ENCODE measurements at places on chromosomes 5 and 9.

DNA sequence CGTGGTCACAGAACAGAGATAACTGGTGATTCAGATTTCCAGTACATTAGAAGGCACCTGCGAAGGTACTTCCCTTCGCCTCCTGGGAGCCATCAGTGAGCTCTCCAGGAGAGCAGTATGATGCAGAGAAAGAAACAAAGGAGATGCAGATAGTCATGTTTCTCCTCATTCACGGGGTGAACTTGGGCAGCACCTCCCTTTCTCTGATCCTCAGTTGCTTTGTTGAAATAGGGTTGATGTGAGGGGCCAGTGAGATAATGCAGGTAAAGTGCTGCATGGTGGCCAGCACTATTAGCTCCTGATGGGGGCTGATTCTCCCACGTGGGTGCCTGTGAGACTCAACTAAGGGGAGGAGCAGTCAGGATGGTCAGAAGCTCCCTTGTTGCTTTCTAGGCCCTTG, 46.6 kb upstream of the ZNF169 start:
- no peak for DNase-seq

- DNase-seq, result no peak
Measured at GRCh38 chr9:89494199-89494598, 3.7 kb downstream of the SEMA4D start.

DNA sequence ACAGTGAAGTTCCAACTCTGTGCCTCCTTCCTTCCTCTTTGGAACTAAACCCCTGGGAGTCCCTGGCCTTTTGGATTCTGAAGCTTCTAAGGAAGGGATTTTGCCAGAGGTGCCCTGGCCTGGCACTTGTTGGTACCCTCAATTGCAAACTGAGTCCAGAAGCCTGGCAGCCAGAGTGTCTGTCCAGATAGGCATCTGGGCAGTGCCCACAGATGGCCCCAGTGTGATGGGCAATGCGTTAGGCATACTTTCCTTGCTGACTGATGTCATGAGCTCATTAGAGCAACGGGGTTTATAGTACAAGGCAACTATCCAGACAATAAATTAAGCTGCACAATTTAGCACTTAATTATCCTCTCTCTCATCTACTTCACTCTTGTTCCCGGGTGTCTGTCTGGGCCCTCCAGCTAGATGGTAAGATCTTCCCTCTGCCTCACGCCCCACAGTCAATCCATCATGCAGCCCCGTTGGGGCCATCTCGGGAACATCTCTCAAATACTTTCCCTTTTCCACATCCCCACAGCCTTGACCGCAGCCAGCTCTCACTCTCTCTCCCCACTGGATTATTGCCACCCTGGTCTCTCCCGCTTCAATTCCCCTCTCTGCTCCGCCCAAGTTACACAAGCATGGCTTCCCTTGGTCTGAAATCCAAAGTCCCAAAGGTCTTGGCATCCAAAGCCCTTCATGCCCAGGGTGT, 157.5 kb upstream of the SMIM23 start:
- no peak for DNase-seq

GRCh38 chr5:142109331-142110045, 909 bp downstream of the NDFIP1 start:
- DNase-seq, result no peak

DNA sequence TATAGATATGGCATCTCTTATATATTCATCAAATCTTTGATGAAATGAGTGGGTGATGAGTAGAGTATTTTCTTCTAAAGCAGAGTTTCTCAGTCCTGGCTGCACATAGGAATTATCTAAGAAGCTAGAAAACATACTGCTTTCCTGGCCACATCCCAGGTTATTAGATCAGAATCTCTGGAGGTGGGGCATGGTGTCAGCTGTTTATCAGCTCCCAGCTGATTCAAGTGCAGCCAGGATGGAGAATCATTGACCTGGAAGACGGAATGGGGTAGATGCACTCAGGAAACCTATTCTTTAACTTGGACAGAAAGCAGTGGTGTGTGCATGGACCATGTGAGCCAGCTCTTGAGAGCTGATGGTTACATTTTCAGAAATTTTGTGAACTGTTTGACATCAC, 108.1 kb upstream of the IL6ST start:
- DNase-seq, result no peak
